ENCODE measurements at places on chromosomes 5 and 9.

DNA sequence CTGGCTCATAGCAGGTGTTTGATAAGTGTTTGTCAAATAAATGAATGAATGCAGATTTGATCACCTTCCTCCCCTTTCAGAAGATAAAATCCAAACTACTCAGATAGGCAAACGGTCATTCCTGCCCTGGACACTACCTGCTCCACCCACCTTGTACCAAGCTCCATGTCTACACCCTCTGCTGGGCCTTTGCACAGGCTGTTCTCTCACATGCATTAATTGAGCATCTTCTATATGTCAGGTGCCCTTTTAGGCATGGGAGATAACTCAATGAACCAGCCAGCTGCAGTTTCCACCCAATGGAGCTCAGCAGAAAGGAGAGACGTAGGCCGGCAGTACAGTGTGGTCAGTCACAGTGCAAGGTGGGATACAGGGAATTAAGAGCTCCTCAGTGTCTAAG, 102.3 kb upstream of the CPEB4 start:
- DNase-seq, result no peak

GRCh38 chr5:67003685-67003934, 193.0 kb downstream of the CD180 start:
- DNase-seq, result no peak

- DNase-seq, result no peak
Observed at GRCh38 chr5:17020678-17021601, 84.9 kb upstream of the MYO10 start.

- no peak for DNase-seq
Observed at GRCh38 chr9:10411272-10411671, 201.5 kb downstream of the PTPRD start.

DNA sequence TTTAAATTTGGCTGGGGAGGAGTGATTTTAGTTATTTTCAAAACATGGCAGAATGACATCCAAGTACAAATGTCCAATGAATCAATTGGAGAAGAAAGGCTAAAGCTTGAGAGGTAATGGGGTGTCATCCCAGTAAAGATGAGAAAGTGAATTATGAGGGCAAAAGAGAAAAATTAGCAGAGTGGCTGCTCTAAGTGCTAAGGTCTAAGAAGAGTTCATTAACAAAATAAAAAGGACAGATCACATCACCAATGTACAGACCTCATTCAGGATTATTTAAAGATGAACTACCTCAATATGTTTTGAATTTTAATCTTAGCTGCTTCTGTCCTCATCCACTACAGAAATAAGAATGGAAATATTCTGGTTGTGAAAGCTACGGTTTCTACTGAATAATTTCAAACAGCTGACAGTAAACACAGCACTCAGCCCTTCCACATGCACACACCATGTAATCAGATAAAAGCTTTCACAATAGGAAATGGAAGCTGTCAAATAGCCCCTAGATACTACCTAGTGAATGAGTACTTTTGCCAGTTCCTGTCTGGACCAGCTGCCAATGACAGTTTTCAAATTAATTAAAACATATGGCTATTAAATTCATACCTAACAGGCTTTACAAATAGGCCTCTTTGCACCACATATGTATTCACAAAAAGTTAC, 171.5 kb downstream of the SSBP2 start:
- no peak for DNase-seq

DNA sequence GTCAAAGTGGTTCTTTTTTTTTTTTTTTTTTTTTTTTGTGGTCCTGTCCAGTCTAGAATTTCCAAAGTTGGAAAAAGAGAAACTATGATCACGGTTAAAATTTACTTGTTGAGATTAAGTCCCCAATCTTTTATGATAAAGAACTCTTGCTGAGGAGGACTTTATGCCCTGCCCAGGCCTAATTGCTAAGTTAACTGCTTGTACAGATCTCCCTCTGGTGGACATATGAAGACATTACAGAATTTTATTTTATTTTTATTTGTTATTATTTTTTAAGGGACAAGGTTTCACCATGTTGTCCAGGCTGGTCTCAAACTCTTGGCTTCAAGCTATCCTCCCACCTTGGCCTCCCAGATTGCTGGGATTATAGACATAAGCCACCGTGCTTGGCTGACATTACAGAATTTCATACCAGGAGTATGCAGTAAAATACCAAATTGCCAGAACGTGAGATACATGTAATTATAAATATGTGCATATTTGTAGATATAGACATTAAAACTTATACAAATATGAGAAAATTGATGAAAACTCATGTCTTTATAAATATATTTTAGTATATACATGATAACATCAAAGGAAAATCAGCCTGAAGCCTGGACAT, 91.2 kb downstream of the RFK start:
- no peak for DNase-seq

- DNase-seq, result no peak
Observed at GRCh38 chr9:75941066-75941465, 50.6 kb downstream of the PCSK5 start.

DNA sequence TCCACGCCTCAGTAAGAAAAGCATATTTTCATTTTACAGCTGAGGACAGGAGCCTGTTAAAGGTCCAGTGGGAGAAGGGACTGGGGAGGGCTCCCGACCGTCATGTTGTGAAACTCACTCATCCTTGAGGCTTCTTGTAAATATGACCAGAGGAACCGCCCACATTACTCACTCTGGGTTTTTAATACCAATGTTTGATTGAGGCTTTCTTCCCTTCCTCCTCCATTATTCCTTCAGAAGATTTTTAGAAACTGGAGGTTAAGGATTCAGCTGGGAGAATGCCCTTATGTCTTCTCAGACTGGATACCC, 61.4 kb upstream of the GLRX start:
- no peak for DNase-seq

GRCh38 chr5:132962429-132963021, 909 bp downstream of the AFF4 start:
- no peak for DNase-seq

- no peak for DNase-seq
Observed at GRCh38 chr5:88948746-88949600, 66.0 kb upstream of the MEF2C start.

- no peak for DNase-seq
Observed at GRCh38 chr9:90330231-90330630, 312.4 kb downstream of the DIRAS2 start.

- no peak for DNase-seq
Observed at GRCh38 chr9:108463932-108464606, 391.7 kb downstream of the ACTL7B start.

DNA sequence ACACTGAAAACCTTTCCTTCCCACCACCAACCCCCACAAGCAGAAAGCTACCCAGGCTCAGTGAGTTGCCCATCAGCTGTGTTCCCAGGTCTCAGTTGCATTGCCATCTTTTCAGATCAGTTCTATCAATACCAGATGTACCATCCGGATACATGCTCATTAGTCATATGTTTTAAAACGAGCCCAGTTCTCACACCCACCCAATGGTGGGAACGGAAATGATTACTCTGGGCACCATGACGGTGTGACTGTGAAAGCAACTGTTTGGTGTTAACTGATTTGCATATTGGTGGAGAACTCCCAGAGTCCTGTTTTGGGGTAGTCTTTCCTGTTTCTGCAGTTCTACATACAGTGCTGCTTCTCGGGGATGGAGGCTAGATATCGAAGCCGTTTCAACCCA, 212.3 kb downstream of the TRIM36 start:
- no peak for DNase-seq

DNA sequence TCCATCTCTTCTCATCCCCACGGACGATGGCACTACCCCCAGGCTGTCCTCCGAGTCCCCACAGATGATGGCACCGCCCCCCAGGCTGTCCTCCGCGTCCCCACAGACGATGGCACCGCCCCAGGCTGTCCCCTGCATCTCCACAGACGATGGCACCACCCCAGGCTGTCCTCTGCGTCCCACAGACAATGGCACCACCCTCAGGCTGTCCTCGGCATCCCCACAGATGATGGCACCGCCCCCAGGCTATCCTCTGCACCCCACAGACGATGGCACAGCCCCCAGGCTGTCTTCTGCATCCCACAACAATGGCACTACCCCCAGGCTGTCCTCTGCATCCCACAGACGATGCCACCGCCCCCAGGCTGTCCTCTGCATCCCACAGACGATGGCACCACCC, 57.4 kb upstream of the PTCH1 start:
- no peak for DNase-seq

DNA sequence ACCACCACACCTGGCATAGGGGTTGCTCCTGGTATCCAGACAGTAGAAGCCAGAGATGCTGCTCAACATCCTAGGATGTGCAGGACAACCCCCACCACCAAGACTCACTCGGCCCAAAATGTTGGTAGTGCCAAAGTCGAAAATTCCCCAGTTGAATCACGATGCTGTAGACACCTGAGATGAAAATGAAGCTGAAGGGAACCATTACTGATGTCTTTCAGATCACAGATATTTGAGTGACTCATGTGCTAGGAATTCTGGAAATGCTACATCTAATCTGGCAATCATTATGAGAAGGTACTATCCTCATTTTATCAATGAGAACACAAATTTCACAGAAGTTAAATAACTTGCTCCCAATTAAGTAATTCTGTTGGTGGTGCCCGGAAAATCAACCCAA, 21.0 kb upstream of the UBE2QL1 start:
- no peak for DNase-seq

GRCh38 chr5:27962198-27962597, 923.8 kb upstream of the CDH9 start:
- no peak for DNase-seq

DNA sequence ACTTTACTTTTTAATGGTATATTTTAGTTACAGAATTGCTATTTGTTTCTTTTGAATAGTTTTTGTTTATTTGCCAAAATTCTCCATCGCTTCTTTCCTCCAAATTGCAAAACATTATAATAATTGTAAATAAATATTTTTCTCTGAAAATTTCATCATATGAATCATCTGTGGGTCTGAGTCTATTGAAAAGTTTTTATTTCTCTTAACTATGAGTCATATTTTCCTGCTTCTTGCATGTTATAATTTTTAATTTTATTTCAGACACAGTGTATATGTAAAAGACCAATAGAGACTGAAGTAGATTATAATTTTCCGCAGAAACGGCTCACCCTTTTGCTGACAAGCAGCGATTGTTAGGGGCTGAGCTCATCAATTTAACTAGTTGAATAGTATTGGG, 279.1 kb upstream of the IL12B start:
- no peak for DNase-seq

- DNase-seq, result no peak
Observed at GRCh38 chr5:33032271-33033070, 321.4 kb downstream of the NPR3 start.

- DNase-seq, result no peak
Observed at GRCh38 chr5:68648944-68649857, 433.6 kb downstream of the PIK3R1 start.

GRCh38 chr9:127535834-127536233, 76.2 kb upstream of the STXBP1 start:
- no peak for DNase-seq

GRCh38 chr5:103033696-103034095, 86.2 kb downstream of the GIN1 start:
- no peak for DNase-seq

DNA sequence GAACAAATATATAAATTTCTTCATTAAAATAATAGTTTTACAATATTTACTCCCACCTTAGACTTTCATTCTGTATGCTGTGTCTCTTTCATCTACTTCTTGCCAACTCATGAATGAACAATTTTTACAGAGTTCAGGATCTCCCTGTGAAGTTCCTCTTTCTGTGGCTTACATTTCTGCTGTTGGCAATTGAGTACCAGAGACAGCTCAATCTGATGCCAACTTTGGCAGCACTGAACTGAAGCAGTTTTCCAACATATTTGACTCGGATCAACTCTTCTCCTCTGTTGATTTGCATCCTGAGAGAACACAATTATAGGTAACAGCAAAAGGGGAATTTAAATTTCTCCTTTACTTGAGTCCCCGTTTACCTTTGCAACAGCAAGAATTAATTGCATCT, 1262.2 kb downstream of the EFNA5 start:
- DNase-seq, result no peak

GRCh38 chr9:131591845-131592208, 46.5 kb downstream of the PRRT1B start:
- no peak for DNase-seq

GRCh38 chr9:134486143-134486591, 155.4 kb upstream of the COL5A1 start:
- no peak for DNase-seq

GRCh38 chr9:107281184-107281583, 1.9 kb upstream of the RAD23B start:
- DNase-seq, result no peak

- no peak for DNase-seq
Observed at GRCh38 chr9:117424291-117424690, 9.4 kb upstream of the ASTN2 start.

- no peak for DNase-seq
Observed at GRCh38 chr5:169085636-169086035, 215.3 kb downstream of the SLIT3 start.

GRCh38 chr5:54766748-54767147, 218.6 kb downstream of the ESM1 start:
- DNase-seq, result no peak

DNA sequence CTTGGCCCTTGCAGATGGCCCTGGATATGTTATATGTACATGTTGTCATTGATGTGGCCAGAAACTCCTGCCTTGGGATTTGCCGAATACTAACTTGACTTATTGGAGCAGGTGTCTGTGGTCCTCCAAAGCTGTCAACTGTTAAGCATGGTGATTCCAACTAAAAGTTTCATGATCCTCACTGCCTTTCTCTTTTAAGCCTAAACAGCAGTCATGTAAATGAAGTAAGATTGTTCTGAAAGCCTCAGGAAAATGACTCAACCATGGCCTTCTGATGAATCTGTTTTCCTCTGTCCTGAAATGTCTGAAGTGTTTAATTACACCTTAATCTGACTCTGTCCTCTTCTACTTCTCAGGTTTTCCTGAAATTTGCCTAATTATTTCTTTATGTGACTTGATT, 245.0 kb downstream of the FAM114A2 start:
- DNase-seq, result no peak

DNA sequence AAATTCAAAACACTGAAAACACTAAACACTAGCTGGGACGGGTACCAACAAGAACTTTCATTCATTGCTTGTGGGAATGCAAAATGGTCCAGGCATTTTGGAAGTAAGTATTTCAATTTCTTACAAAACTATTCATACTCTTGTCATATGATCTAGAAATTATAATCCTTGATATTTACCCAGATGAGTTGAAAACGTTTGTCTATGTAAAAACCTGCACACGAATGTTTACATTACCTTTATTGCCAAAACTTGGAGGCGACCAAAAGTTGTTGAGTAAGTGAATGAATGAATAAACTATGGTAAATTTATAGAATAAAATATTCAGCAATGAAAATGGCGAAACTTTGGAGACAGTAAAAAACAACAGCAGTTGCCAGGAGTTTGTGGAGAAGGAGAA, 222.1 kb upstream of the EDIL3 start:
- DNase-seq, result no peak

DNA sequence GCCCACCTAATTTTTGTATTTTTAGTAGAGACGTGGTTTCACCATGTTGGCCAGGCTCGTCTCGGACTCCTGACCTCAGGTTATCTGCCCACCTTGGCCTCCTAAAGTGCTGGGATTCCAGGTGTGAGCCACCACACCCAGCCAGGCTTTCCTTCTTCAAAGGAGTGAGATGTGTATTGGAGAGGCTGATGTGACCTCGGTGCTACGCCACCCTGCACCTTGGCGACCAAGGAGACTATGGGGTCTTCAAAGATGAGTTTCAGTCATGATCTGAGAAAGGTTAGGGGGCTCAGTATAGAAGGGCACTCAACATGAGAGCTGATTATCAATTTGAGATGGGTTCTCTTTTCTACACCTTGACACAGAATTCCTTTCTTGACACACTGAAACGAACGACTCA, 284.2 kb upstream of the WWC1 start:
- DNase-seq, result no peak
